ENCODE measurements at places on chromosomes 4 and X. TPM values are rescaled to one million over a fixed set of nuclear protein-coding genes. Genes with fewer than 3 reads are reported as not detected.

Gene ASB11
- not detected for total RNA-seq

Gene NXF2B
- total RNA-seq: not detected

DNA sequence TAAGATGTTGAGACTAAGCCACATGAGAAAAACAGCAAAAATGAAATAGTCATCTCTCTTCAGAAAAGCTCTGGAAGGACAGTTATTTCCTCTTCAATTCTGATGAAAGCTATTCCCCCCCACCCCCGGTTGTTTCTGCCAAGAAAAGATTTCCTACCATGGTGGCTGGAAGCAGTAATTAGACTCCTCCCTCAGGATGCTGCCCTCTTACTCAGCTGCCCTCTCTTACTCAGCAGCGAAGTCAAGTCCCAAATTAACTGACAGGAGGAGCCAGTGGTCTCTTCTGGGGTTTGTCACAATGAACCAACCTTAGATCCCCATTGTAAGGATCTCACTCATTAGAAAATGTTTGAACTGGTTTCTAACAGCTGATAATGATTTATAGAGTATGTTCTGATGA is 38.0 kb downstream of the GPM6B start:
- no peaks in the 10 kb centered on the region for H3K27me3 ChIP-seq
- H3K36me3 ChIP-seq: no peaks in the 10 kb centered on the region

DNA sequence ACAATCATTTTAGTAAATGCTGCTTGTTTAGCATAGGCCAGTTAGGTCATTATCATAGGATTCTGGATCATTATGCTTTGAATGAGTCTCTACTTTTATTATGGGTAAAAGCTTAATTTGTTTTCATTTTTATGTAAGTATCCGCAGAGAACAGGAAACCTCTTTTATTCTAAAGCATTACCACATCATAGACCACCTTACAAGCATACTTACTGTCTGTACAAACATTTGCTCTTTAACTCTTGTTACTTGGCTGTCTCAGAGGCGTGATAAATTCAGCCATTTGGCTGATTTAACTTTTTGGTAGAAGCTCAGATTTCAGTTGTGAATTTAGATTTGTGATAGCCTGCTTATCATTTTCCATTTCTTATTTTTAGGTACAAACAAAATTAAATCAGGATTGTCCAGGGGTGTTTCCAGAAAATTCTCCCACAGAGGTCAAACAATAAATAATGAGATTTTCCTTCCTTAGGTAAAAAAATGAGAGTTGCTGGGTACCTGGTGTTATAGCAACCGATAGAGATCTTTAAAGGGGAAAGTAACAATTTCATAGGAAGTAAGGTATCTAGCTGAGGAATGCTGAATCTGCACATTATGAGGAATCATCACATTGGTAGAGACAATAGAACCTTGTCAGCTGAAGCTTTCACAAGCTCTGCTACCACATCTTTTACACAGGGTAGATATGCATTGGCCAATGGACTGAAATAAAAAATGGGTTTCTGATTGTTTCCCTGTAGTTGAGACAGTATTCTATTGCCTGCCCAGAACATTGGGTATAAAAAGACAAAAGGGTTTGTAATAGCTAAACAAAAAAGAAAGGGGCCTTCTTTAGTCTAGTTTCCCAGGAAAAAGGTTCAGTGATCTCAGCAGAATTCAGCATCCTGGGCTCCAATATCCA is 62.5 kb downstream of the NDNF start:
- no peaks in the 10 kb centered on the region for H3K27me3 ChIP-seq
- H3K4me1 ChIP-seq: no peaks in the 10 kb centered on the region
- no peak for DNase-seq
- no peak overlapping the region for H3K4me3 ChIP-seq

- no peak for DNase-seq
- no peak overlapping the region for H3K27ac ChIP-seq
- H3K36me3 ChIP-seq: no peaks in the 10 kb centered on the region
- H3K4me1 ChIP-seq: no peaks in the 10 kb centered on the region
These were observed 187.0 kb upstream of the S100G start for GRCh38 chrX:16462912-16463311.

- H3K36me3 ChIP-seq: no peaks in the 10 kb centered on the region
- H3K4me3 ChIP-seq: no peak overlapping the region
- H3K27ac ChIP-seq: no peak overlapping the region
- no peak for DNase-seq
These were observed 124.1 kb upstream of the PRR32 start for GRCh38 chrX:126695375-126695896.
